IMR-90 (cell line): ENCODE measurements at places on chromosomes 12 and 14.

DNA sequence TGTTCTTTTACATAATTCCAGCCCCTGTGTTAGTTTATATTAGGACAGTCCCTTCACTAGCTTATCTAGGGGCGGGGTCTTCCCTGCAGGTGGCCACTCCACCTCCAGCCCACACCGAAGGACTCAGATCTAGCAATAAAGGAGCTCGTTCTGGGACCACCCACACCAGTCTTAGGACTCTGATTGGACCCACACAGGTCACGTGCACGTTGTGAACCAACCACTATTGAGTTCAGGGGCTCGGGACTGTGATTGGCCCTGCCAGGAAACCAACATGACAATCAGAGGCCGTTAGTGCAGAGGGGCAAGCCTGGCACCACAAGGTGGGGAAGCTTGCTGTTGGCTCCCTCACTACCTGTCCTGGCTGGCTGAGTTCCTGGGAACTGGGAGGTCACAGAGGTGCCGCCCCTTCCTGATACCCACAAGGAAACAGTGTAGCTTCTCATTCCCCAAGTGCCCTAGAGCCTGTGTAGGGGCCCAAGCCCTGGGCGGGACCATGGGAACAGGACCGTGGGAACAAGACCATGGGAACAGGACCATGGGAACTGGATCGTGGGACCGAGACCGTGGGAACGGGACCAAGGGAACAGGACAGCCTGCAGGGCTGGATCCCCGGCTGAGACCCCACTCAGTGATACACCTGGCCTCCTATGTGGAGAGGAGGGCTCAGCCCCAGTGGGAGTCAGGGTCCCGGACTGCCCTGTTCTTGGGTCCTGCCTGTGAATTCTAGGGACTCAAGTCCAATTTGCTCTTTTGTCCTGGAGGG is 297.8 kb downstream of the ADGRD1 start:
- no peak for DNase-seq

DNA sequence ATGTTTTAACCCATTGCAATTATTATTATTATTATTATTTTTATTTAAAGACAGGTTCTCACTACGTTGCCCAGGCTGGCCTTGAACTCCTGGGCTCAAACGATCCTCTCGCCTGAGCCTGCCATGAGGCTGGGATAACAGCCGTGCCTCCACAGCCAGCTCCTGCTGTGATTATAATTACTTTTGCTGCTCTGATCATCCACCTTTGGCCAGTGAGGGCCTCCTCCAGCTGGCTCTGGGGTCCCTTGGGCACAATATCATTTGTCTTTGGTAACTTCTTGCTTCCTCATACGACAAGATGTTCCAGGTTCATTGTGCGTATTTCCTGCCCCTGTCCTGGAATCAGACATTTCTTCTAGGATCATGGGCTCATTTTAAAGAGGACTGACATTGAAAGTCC is 28.4 kb downstream of the LRTM2 start:
- DNase-seq, result no peak

DNA sequence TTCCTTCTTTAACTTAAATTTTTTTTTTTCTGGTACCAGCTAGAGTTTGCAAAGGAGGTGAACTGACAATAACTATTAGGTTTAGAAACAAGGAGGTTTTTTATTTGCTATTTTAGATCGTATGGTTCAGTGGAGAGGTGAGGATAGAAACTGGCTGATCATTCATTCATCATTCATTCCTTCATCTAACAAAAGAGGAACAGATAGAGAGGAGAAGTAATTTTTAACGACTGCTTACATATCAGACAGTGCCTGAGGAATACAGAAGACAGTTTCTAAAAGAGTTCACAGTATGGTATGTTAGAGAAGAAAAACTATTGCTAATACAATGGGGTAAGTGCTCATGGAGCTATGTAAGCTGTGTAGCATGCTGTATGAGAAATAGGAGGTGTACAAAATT is 111.1 kb downstream of the ERC1 start:
- no peak for DNase-seq

DNA sequence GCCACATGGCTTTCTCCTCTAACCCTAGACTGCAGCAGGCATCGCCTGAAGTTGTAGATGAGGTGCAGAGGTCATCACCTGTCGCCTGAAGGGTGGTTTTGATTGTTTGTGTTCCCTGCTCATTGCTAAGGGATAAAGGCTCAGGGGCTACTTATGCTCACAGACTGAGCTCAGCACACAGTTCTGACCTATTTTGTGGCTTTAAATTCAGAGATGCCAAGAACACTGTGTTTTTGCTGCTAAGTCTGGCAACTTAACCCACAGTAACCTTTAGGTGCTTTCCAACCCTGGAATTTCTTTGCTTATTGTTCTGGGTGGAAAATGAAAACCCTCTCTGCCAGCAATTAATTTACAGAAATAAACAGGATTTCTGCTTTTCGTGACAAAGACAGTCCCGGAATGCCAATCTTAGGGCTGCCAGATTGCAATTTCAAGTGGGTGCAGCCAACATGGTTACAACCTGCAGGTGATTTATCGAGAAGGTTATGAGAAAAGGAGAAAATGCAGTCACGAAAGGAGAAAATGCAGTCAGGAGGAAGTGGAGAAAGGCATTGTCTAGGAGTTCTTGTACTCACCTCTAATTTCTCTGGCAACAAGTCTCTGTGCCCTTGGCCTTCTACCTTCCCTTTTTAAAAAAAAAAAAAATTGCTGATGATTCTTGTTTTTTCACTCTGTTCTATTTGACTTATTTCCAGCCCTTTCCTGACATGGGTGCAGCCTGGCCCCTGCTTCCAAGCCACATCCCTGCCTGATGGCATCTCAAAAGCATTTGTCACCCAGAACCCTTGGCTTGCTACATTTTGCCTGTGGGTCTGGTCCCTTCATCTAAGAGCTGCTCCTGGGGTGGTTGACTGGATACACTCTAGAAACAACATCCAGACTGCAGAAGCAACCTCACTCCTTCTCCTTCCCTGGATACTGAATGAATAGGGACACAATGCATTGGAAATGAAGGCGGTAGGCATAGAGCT is 23.3 kb downstream of the NPC2 start:
- DNase-seq, result no peak

GRCh38 chr14:88346048-88346639 is 23.1 kb upstream of the KCNK10 start:
- DNase-seq, result no peak
